Activated CD4-positive, alpha-beta T cell treated with anti-CD3 and anti-CD28 coated beads, Interleukin-10, Interleukin-2, amounts not matched to agents 100 ng/mL and 50 ng/mL, durations not matched to agents 16 hours and 8 hours (primary cell): ENCODE measurements at places on chromosomes 6 and 20.

GRCh38 chr6:44538807-44539201 is 151.3 kb downstream of the CDC5L start:
- DNase-seq, result no peak

- no peak for DNase-seq
These were observed 177.3 kb downstream of the CDKAL1 start for GRCh38 chr6:20711518-20711917.

GRCh38 chr6:14131579-14131978 is 14.0 kb downstream of the CD83 start:
- no peak for DNase-seq

DNA sequence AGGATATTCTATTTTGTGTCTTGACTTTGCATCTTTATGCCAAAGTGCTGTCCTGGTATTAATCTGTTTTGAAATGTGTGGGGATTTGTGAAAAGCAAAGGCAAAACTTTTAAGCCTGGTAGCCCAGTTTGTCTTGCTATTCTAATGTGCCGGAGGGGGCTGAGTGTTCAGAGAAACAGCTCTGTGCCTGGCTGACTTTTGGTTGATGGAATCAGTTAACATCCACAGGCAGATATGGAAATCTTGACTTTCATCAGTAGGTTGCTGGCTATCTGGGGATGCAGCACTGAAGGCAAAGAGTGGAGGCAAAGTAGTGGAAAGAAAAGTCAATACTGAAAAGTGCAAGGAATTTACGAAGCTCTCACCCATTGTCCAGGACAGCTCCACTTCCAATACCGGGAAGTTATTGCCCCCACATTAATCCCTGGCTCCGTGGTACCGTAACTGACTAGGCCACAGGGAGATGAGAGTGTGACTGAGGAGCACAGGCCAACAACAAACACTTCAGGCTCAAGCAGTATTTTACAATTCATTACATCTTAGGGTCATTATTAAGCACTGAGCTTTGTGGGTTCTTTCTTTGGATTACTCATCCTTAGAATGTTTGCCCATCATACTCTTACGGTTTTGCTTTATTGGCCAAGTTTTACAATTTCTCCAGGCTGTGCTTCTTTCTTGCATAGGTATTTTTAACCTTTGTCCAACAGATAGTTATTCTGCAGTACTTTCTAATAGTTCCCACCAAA is 164.6 kb downstream of the MTFR2 start:
- DNase-seq, result no peak

GRCh38 chr6:37838219-37838921 is 18.8 kb downstream of the ZFAND3 start:
- DNase-seq, result no peak

GRCh38 chr6:75604294-75604693 is 2.6 kb downstream of the SENP6 start:
- DNase-seq, result no peak

- DNase-seq, result no peak
These were observed 53.7 kb downstream of the BMP7 start for GRCh38 chr20:57212534-57213276.

- no peak for DNase-seq
These were observed 10.9 kb downstream of the KIF3B start for GRCh38 chr20:32288225-32288849.

- peak; percentile 26 for DNase-seq
These were observed 8.3 kb upstream of the MMP9 start for GRCh38 chr20:46000262-46000996.

GRCh38 chr6:84688141-84688873 is 76.1 kb downstream of the TBX18 start:
- DNase-seq, result no peak

DNA sequence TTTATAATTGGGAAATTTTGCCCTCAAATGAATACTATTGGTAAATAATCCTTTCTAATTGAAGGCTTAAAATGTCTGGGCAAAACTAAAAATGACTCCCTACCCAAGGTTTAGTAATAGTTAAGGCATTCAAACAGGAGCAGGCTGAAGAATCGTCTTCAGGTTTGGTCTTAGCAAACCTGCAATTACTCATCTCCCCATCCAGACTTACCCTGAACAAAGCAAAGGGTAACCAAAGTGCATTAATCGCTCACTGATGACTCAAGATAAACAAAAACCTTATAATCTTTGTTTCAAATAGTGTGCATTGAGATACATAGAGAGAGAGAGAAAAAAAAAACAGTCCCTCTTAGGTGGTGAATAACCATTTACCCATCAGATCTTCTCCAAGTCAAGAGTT is 225.5 kb downstream of the BMP2 start:
- no peak for DNase-seq

DNA sequence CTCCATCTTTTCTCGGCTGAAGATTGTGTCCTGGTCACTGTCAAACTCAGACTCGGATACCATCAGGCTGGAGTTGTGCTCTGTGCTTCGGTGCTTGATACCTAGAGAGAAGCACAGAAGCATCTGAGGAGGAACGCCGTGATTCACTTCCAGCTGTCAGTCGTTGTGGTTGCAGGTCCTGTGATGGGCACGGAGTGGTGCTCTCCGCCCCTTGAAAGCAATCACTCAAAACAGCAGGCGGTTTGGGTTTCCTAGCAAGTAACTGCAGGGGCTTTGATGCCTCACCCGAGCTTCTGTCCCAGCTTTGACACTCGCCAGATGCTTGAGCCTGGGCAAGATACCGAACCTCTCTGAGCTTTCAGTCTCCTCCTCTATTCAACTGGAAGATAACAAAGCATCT is 52.5 kb downstream of the ALDH5A1 start:
- peak; percentile 57 for DNase-seq

DNA sequence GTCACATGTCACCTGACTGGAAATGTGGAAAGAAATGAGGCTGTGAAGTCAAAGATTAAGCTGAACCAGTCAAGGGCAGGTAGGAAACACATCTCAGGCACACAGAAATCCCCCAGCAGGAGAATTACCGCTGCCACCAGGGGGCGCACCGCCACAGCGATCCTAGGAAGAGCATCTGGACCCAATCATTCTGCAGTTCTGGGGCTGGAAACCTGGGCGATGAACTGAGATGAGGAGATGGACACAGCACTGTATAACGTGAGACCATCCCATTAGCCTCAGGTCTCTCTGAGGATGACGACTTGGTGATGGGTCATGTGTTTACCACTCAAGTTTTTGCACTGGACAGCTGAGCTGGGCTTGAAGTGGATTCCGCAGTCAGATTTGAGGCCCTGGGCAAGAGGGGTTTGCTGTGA is 6.5 kb upstream of the SLC24A3 start:
- peak; percentile 68 for DNase-seq

DNA sequence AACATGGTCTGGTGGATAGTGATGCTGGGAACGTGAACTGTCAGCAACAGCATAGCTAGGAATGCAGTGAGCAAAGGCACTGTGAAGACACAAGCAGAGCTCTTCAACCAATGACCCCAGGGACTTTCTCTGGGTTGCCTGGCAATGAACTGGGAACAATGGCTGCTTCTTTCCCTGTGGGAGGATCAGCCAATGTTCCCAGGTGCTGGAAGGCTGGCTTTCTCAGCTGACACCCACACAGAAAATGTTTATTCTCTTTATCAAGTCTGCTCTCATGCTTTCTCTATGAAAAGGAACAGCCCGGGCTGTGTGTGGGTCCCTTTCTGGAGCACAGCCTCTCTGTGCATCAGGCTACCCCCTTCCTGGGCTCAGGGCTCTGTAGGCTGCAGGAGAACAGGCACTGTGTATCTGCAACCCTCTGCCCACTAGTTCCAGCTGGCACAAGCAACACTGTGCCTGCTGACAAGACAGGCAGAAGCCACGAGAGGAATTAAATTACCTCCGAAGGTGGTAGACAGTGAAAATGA is 54.2 kb downstream of the HFE start:
- no peak for DNase-seq

- no peak for DNase-seq
These were observed 140.4 kb upstream of the CENPW start for GRCh38 chr6:126199466-126199865.

- peak; percentile 47 for DNase-seq
These were observed 1.2 kb downstream of the TGIF2 start for GRCh38 chr20:36574366-36575135.

DNA sequence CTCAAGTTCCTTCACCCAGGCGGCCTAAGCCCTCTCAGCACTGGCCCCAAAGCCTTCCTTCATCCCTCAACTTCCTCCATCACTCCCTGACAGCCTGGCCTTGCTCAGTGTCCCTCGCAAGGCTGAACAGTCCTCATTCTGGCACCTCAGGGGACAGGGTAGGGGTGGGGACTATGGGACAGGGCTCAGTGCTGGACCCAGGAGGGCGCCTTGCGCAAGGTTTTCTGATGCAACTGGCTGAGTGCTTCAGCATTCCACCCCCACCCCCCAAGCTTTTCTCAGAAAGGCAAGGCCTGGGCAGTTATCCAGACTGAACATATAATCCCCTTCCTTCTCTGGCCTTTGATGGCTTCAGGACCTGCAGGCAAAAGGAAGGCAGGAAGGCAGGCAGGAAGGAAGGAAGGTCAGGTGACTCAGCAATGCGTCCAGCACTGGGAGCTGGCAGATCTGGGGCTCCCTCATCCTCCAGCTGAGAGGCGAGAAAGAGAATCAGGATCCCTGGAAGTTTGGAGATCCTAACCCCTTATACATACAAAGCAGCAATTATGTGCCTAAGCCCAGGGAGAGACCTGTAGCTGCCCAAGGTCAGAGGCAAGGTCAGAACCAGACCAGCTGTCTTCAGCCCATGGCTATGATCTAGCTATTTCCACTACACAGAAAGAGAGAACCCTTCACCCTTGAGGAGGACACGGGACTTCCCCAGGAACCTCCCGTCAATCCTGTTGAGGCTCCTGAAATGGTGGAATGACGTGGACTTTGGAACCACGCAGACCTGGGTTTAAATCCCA is 8.6 kb upstream of the TRIB3 start:
- DNase-seq, result no peak

DNA sequence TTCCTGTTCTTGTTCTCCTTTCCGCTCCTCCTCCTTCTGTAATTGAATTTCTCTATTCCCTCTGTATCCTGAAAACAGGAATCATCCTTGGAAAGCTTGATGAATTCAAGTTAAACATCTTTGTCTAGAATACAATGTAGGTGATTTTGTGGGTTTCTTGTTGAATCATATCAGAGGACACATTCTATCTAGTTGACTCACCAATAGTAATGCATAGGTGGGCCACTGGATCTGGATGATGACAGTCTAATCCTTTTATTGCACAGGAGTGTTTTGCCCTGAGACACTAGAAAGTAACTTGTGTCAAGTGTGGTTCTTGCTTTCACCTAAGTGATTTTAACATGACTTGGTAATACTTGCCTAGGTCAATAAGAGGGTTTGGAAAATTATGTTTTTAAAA is 164.3 kb downstream of the RFPL4B start:
- no peak for DNase-seq

- no peak for DNase-seq
These were observed 65.5 kb upstream of the FYN start for GRCh38 chr6:111938710-111939109.

- DNase-seq, result peak; percentile 4
These were observed 232.5 kb upstream of the KCNG1 start for GRCh38 chr20:51255417-51255816.
